ENCODE measurements at places on chromosomes 1 and 21.

DNA sequence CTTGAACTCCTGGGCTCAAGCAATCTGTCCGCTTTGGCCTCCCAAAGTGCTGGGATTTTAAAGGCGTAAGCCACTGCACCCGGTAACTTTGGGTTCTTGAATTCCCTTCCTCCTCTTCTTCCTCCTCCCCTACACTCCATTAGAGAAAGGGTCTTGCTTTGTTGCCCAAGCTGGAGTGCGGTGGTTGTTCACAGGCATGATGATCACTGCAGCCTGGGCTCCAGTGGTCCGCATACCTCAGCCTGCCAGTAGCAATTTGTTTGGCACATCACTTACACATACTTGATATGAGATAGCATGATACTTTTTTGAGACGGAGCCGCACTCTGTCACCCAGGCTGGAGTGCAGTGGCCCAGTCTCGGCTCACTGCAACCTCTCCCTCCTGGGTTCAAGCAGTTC, 2.2 kb downstream of the DEGS1 start:
- DNase-seq = no peak

DNA sequence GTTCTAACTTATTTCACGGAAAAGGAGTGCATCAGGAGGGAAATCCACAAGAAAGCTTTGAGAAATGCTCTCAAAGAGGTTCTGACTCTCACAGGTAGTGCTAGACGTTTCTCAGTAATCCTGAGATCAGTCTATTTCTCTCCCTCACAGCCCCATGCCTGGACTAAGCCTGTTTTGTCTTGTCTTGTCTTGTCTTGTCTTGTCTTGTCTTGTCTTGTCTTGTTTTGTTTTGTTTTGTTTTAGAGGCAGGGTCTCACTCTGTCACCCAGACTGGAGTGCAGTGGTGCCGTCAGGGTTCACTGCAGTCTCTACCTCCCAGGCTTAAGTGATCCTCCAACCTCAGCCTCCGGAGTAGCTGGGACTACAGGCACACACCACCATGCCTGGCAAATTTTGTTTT, 133.3 kb upstream of the SGIP1 start:
- DNase-seq = no peak

DNA sequence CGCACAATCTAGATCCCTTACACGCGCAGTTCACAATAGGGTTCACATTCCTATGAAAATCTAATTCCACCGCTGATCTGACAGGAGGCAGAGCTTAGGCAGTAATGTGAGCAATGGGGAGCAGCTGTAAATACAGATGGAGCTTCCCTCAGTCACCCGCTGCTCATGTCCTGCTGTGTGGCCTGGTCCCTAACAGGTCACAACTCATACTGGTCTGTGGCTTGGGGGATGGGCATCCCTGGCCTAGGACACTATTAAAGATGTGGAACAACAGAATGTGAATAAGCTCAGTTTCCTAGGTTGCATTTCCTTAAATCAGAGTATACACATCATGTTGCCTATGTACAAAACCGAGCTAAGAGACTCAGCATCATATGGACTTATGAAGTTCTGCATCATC, 16.2 kb downstream of the IFI44 start:
- DNase-seq = no peak

DNA sequence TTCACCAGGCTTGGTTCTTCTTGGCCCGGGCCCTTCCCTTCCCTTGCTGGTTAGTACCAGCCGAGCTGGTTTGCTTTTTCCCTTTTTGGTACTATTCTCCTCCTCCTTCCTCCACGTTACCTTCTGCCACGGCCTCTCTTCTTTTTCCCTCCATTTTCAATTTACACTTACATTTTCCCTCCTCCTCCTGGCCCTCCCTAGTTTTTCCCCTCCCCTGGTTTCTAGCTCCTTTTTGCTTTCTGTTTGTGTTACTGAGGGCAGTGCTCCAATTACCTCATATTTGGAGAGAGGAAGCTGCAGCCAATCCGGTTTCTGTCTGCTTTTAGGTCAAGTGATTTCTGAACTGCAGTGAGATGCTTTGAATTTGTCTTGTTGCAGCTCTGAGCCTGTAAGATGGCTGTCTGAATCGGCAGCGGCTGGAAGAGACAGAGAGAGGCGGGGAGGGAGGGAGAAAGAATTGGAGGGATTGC, 63.7 kb downstream of the MACF1 start:
- peak; percentile 91 for DNase-seq

- DNase-seq = no peak
These were observed 8.2 kb downstream of the SLC19A1 start for GRCh38 chr21:45533846-45534635.

DNA sequence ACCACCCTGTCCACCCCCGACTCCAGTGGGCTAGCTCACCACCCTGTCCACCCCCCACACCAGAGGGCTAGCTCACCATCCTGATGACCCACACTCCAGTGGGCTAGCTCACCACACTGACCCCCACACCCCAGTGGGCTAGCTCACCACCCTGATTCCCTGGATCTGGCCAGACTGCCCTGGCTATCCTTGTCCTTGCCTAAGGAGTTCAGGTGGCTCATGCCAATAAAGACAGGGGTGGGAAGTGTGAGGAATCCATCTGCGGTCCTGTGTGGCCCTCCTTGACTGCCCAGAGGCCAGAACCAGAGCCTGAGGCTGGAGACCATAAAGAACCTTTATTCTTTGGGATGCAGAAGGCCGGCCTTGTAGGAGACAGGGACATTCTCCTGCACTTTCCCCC, 3.6 kb downstream of the PADI1 start:
- no peak for DNase-seq

DNA sequence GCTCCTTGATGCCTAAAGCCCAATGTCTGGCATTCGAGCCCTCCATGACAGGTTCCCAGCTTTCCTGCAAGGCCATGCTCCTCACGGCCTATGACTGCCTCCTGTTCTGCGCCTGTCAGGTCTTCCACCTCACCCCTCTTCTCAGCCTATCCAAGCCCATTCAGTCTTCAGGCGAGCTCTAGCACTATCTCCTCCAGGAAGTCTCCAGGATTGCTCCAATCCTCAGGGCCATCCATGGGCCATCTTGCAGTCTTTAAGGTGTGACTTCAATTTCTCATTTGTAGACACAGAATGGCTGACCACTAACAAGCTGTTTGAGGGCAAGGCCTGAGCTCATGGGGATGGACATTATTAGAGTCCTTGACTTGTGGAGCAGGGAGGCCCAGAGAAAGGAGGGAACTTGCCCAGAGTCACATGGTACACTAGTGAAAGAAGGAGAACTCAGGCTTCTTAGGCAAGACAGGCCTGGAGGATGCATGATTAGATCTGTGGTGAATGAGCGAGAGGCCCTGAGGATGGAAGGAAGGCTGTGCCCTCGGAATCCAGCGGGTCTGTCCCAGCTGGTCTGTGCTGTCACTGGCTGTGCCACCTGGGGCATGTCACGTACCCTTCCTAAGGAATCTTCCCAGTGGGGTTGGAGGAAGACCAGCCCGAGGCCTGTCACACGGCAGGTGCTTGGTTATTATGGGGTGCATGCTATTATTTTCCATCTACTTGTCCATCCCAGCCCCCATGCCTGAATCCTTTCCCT, 1.2 kb upstream of the ACOT11 start:
- no peak for DNase-seq

DNA sequence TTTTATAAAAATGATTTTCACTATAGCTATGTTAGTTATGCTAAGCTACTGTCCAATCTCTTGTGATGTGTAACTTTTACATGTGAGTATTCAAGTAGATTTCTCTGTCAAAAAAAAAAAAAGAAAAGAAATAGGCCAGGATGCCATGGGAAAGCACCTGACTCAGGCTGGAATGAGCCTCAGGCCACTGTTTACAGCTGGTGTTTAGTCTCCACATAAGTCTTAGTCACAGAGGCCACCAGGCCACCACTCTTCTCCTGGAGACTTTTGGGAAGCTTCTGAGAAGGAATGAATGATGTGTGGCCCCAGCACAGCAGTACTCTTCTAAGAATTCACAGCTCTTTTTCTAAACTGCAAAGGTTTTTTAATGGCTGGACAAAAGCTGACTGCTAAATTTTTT, 48.9 kb downstream of the CHML start:
- DNase-seq = no peak

GRCh38 chr1:147605591-147605990, 64.3 kb downstream of the BCL9 start:
- DNase-seq = no peak
